ENCODE measurements at places on chromosomes 5 and 9.

DNA sequence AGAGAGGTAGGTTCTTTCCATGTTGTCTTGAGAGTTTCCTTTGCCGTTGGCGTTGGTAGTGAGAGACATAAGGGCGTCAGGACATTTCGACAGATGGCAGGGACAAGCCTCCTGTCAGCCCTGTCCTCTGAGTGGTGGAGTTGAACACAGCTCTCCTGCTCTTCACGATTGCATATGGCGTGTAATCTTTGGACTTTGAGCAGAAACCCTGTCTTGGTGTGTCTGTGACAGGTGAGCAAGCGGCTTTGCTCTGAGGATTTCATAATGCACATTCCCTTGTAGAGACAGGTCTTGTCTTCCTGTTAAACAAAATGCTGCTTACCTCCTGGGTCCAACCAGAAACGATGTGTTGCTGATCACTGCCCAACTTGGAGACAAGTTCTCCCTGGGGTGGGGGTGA, 146.5 kb downstream of the NXNL2 start:
- no peak for DNase-seq

DNA sequence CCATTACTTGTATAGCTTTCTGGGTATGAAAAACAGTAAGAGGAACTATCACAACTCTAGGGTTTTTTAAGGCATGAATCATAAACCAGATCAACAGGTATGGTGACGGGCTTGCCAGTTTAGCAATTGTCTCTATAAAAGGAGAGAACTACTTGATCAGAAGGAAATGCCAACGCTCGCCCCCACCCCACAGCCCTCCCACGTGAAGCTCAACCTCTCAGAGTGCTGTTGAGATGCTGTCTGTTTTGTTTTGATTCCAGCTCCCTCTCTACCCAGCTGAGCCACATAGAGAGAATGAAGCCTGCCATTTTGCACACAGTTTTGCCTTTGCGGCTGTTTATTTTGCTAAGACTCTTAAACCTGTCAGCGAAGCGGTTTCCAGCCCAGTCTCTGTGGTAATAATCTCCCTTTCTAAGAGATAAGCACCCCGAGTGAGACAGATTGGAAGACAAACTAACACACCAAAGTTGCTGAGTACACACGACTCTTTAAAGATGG, 257.9 kb upstream of the ANKRD55 start:
- no peak for DNase-seq

DNA sequence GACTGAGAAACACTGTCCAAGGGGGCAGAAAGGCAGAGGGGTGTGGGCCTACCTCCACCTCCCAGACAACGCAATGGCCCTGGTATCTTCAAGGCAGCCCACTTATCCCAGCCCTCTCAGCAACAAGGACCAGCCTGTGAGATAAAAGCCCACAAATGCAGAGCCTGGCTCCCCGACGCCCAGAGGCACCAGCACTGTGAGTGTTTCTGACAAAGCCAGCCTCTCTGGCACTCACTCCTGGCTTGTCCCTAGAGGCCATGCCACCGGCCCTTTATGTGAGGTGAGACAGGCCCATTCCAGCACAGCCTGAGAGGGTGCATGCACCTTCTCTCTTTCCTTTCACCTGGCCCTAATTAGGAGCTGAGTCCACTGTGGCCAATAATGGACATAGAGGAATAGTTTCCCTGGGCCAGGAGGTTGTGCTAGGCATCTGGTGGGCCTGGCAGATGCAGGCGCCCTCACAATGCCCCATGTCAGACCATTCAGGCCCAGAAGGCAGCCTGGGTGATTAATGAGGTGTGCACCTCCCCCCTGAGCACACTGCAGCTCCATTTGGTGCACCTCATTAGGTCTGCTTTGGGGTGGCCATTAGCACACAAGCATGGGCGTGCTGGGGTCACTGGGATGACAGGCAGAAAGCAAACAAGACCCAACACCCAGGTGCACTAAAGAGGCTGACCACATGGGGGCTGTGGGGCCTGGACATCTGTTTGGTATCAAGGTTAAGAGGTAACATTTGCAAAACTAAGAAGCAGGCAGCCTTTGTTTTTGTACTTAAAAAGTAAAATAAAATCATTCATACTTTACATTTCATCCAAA, 176.0 kb downstream of the MED10 start:
- DNase-seq, result no peak

DNA sequence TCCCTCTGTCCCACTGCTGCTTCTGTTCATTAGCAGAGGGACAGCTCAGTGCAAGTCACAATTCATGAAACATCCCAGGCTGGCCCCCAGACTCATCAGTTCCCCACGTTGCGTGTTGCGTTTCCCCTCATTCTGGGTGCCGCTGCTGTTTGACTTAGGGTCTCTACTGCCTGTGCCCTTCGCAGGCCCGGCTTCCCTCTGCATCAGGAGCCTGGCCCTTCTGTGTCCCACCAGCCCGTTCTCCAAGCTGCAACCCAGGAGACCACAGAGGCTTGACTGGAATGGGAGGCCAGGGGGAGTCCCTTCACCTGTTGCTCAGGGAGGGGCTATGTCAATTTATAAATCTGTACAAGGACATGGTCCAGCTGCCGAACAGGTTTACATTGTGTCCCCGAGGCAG, 53.9 kb upstream of the SUSD3 start:
- DNase-seq, result no peak

- no peak for DNase-seq
Measured at GRCh38 chr5:178564397-178564796, 25.8 kb downstream of the COL23A1 start.

DNA sequence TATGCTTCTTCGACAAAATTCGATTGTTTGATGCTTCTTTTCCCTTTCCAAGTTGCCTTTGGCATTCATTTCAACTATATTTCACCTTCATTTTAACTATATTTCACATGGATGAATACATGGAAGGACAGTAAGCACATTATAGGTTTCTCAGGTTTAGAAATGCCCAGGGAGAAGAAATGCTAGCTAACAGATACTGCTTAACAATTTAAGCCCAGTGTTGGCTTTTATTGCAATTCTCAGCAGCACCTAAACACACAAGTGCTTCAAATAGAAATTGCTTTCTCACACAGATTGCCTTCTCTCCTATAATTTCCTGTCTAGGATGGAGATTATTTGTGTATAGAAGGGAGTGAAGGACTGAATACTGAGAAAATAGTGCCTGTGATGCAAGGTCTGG, 30.2 kb upstream of the SMC5 start:
- DNase-seq, result no peak
